ENCODE measurements at places on chromosomes 1 and 21. TPM values are rescaled to one million over a fixed set of nuclear protein-coding genes. Genes with fewer than 3 reads are reported as not detected.

Gene CAPN8
- total RNA-seq = not detected

Gene BCAN
- total RNA-seq = 0.88 TPM

- no peaks in the 10 kb centered on the region for H3K27me3 ChIP-seq
- no peaks in the 10 kb centered on the region for H3K4me1 ChIP-seq
- no peak for DNase-seq
- no peak overlapping the region for H3K4me3 ChIP-seq
Observed at GRCh38 chr1:98797506-98797905, 136.0 kb downstream of the SNX7 start.

Gene DMBX1
- 2.3 TPM for total RNA-seq

GRCh38 chr1:205665201-205666045 is 14.9 kb downstream of the SLC45A3 start:
- H3K27me3 ChIP-seq = no peaks in the 10 kb centered on the region
- H3K4me1 ChIP-seq = peaks cover 9% of the 10 kb centered on the region
- H3K27ac ChIP-seq = no peak overlapping the region
- H3K4me3 ChIP-seq = no peak overlapping the region
- DNase-seq = no peak

GRCh38 chr1:243378669-243379068 is 122.8 kb downstream of the SDCCAG8 start:
- H3K36me3 ChIP-seq = no peaks in the 10 kb centered on the region
- no peaks in the 10 kb centered on the region for H3K4me1 ChIP-seq
- no peak overlapping the region for H3K27ac ChIP-seq
- no peak for DNase-seq

GRCh38 chr21:25636727-25637126 is 2.3 kb upstream of the JAM2 start:
- no peak overlapping the region for H3K27ac ChIP-seq
- H3K27me3 ChIP-seq = peaks cover 2% of the 10 kb centered on the region
- H3K36me3 ChIP-seq = no peaks in the 10 kb centered on the region
- DNase-seq = no peak
- no peak overlapping the region for H3K4me3 ChIP-seq

GRCh38 chr1:166032572-166033371 is 134.0 kb downstream of the FAM78B start:
- no peak for DNase-seq
- H3K27ac ChIP-seq = no peak overlapping the region
- peaks cover 7% of the 10 kb centered on the region for H3K4me1 ChIP-seq

- H3K27ac ChIP-seq = no peak overlapping the region
- no peak overlapping the region for H3K4me3 ChIP-seq
- no peaks in the 10 kb centered on the region for H3K4me1 ChIP-seq
- no peaks in the 10 kb centered on the region for H3K27me3 ChIP-seq
- DNase-seq = no peak
Observed at GRCh38 chr1:59520194-59520593, 223.3 kb downstream of the FGGY start.

GRCh38 chr1:30856260-30856790 is 52.2 kb downstream of the SDC3 start:
- H3K4me1 ChIP-seq = peaks cover 10% of the 10 kb centered on the region
- no peak overlapping the region for H3K4me3 ChIP-seq
- H3K27ac ChIP-seq = no peak overlapping the region
- H3K27me3 ChIP-seq = no peaks in the 10 kb centered on the region
- DNase-seq = no peak
- no peaks in the 10 kb centered on the region for H3K36me3 ChIP-seq

Gene DIO1
- total RNA-seq = not detected

DNA sequence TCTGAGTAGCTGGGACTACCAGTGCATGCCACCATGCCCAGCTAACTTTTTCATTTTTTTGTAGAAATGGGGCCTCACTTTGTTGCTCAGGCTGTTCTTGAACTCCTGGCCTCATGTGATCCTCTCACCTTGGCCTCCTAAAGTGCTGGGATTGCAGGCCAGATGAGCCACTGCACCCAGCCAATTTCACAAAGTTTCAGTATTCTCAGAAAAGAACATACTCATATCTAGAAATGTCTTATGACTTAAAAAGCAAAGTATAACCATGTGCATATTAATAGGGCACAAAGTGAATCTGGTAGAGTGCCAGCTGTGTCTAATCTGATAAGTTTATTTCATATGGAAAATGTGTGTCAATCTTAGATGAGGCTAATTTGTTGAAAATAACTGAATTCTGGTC is 87.5 kb upstream of the CACYBP start:
- no peak overlapping the region for H3K4me3 ChIP-seq
- DNase-seq = no peak
- peaks cover 29% of the 10 kb centered on the region for H3K36me3 ChIP-seq
- H3K27ac ChIP-seq = no peak overlapping the region
- no peaks in the 10 kb centered on the region for H3K27me3 ChIP-seq

Gene TPRG1L
- total RNA-seq = 24.7 TPM

GRCh38 chr1:9406111-9406510 is 113.4 kb downstream of the SPSB1 start:
- H3K4me3 ChIP-seq = no peak overlapping the region
- H3K4me1 ChIP-seq = no peaks in the 10 kb centered on the region
- DNase-seq = no peak
- no peak overlapping the region for H3K27ac ChIP-seq
- no peaks in the 10 kb centered on the region for H3K36me3 ChIP-seq

Gene SERTAD4
- 3.9 TPM for total RNA-seq

- peaks cover 6% of the 10 kb centered on the region for H3K4me1 ChIP-seq
- H3K27ac ChIP-seq = no peak overlapping the region
- H3K36me3 ChIP-seq = no peaks in the 10 kb centered on the region
Observed at GRCh38 chr1:223492044-223492443, 98.8 kb downstream of the CCDC185 start.

- no peak overlapping the region for H3K27ac ChIP-seq
- H3K4me1 ChIP-seq = no peaks in the 10 kb centered on the region
- H3K27me3 ChIP-seq = no peaks in the 10 kb centered on the region
- no peaks in the 10 kb centered on the region for H3K36me3 ChIP-seq
Observed at GRCh38 chr1:201545851-201546492, 7.0 kb downstream of the NAV1 start.

Gene KIF14
- total RNA-seq = 18.2 TPM

- no peak overlapping the region for H3K4me3 ChIP-seq
- no peaks in the 10 kb centered on the region for H3K36me3 ChIP-seq
- no peak for DNase-seq
- no peaks in the 10 kb centered on the region for H3K4me1 ChIP-seq
Observed at GRCh38 chr1:14929547-14930246, 223.8 kb upstream of the TMEM51 start.

DNA sequence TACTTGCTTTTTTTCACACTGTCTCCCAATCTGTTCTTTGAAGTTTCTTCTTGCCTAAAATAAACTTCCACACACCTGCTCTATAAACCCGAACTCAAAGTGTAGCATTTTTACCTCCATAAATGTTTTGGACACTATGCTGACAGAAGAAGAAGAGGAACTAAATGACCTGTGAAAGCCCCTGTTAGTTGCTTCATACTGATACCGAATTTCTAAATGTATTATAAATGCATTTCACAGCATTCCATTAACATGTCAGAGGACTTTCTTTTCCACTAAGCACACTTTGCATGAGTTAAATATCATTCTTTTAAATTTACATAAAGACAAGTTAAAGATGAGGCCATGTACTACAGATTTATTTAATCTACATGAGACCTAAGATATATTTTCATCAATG is 281.0 kb downstream of the SMYD3 start:
- DNase-seq = no peak
- H3K27ac ChIP-seq = no peak overlapping the region
- H3K4me3 ChIP-seq = no peak overlapping the region
- no peaks in the 10 kb centered on the region for H3K4me1 ChIP-seq
- no peaks in the 10 kb centered on the region for H3K36me3 ChIP-seq
- no peaks in the 10 kb centered on the region for H3K27me3 ChIP-seq

GRCh38 chr1:171160211-171160610 is 24.9 kb upstream of the FMO2 start:
- no peak overlapping the region for H3K27ac ChIP-seq
- DNase-seq = no peak
- H3K27me3 ChIP-seq = no peaks in the 10 kb centered on the region
- no peak overlapping the region for H3K4me3 ChIP-seq
- H3K36me3 ChIP-seq = no peaks in the 10 kb centered on the region
- H3K4me1 ChIP-seq = no peaks in the 10 kb centered on the region

GRCh38 chr1:18820791-18821641 is 38.4 kb downstream of the TAS1R2 start:
- no peak overlapping the region for H3K4me3 ChIP-seq
- H3K27me3 ChIP-seq = no peaks in the 10 kb centered on the region
- DNase-seq = peak; percentile 89

Gene APCS
- not detected for total RNA-seq

DNA sequence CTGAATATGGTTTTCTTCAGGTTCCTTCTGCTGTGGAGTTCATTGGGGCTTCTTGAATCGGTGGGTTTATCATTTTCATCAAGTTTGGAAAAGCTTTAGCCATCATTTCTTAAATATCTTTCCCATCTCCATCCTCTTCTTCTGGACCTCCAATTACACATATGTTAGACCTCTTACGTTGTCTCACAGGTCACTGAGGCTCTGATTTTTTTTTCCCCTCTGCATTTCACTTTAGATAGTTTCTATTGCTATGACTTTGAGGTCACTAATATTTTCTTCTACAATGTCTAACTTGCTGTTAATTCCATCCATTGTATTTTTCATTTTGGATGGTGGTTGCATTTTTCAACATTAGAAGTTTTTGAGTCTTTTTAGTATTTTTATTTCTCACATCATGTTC is 47.3 kb upstream of the CASZ1 start:
- DNase-seq = no peak
- no peak overlapping the region for H3K4me3 ChIP-seq
- H3K36me3 ChIP-seq = peaks cover 13% of the 10 kb centered on the region
- peaks cover 4% of the 10 kb centered on the region for H3K4me1 ChIP-seq
- no peaks in the 10 kb centered on the region for H3K27me3 ChIP-seq

DNA sequence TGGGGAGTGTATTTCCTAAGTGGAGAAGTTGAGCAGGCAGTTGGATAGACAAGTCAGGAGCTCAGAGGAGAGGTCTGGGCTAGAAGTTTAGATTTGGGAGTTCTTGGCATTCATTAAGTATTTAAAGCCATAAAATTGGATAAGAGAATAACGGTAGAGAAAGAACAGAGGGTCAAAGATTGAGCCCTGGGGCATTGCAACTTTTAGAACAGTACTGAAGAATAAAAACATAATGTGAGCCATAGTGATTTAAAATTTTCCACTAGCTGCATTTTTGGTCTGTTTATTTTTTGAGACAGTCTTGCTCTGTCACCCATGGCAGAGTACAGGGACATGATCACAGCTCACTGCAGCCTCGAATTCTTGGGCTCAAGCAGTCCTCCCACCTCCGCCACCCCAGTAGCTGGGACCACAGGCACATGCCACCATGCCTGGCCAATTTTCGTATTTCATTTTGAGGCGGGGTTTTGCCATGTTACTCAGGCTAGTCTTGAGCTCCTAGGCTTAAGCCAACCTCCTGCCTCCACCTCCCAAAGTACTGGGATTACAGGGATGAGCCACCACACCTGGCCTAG is 85.9 kb upstream of the SOX13 start:
- peaks cover 11% of the 10 kb centered on the region for H3K36me3 ChIP-seq
- no peak overlapping the region for H3K27ac ChIP-seq
- no peak overlapping the region for H3K4me3 ChIP-seq
- DNase-seq = no peak
- no peaks in the 10 kb centered on the region for H3K27me3 ChIP-seq

GRCh38 chr1:3660704-3661103 is 8.4 kb downstream of the TP73 start:
- no peak overlapping the region for H3K4me3 ChIP-seq
- no peak overlapping the region for H3K27ac ChIP-seq
- H3K27me3 ChIP-seq = no peaks in the 10 kb centered on the region
- no peak for DNase-seq
- H3K4me1 ChIP-seq = no peaks in the 10 kb centered on the region

Gene LCE1A
- not detected for total RNA-seq

All from H9 (cell line).